Stimulated activated CD8-positive, alpha-beta memory T cell treated with anti-CD3 and anti-CD28 coated beads, Interleukin-4, amount 100 ng/mL, for 24 hours (primary cell): ENCODE measurements at places on chromosomes 5 and 9.

GRCh38 chr5:116145416-116145815 is 60.6 kb downstream of the COMMD10 start:
- DNase-seq, result no peak

GRCh38 chr5:177473443-177474001 is at the start of gene DBN1:
Gene DBN1 (minus strand): TSS chr5:177473634. CDS start chr5:177473521, 113 bp downstream.
- DNase-seq, result no peak

DNA sequence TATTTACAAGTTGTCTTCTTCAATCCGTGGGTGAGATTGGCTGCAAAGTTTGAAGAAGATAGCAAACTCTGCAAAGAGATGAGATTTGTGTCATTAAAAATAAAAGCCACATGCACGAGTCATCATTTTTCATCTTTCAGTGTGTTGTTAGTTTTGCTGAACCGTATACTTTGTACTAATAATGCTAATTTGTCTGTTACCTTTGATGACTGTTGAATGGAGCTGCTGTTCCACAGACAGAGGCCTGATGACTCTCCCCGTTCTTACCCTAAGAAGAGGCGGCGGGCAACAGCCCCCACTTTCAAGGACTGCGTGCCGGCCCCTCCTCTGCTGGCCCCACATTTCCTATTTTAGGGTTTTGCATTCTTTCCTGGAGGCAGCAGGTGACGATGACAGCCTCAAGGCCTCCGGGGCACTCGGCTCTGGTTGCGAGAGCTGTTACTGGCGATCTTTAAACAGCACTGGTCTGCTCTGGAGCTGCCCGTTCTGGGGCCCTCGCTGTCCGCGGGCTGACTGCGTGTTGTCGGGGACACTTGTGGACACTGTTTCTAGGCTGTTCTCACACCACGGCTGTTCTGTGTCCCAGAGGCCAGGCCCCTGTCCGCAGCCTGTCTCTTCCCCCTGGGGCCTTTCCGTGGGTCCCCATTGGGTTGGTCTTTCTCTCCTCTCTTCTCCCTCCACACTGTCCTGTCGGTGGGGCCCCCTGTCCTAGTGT is 35.1 kb downstream of the NDUFS6 start:
- DNase-seq, result no peak

GRCh38 chr9:104027295-104027694 is 66.8 kb upstream of the SMC2 start:
- no peak for DNase-seq

DNA sequence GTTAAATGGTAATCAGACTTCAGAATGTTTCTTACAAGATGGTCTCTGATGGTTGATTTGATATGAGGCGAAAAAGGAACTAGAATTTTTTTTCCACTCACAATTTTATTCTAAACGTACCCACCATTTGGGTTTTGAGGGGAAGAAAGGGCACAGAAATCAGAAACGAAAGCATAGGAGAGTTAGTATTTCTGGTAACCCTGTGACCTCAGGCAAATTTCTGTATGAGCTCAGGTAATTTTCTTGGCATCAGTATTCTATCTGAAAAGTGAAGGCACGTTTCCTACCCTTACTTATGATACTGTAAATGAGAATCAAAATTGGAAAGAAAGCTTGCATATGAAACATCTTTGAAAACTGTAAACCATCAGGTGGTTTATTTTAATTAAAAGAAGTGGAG is 26.5 kb downstream of the TMEFF1 start:
- DNase-seq, result no peak

DNA sequence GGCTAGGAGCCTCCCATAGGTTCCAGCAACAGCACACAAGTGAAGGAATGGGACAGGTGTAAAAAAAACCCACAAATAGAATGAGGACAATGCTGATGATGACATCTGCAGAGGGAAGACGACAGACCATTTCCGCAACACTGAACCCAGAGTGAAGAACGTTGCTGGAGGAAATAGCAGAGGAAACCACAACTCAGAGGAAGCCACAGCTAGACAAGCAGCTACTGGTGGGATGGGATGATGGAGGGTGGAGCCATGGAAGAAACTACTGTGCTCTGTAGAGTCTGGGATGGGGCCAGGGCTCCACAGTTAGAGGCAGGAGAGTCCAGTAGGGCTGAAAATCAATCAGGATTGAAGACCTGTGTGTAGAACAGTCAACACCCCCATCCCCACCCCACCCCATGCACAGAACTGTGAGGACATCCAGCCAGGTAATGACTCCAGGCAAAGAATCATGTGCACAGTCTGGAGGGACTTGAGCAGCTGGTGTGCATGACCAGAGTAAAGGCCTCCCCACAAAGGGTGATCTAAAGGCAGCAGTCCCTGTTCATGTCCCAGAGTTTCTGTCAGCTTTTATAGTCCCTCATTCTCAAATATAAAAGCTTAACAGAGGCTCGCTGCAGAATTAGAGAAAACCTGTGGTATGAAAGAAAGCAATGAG is 65.2 kb upstream of the SPIN1 start:
- DNase-seq, result peak; percentile 14

- DNase-seq, result no peak
Measured at GRCh38 chr9:71146511-71146910, 25.1 kb upstream of the TRPM3 start.
